ENCODE measurements at places on chromosomes 6 and 20.

DNA sequence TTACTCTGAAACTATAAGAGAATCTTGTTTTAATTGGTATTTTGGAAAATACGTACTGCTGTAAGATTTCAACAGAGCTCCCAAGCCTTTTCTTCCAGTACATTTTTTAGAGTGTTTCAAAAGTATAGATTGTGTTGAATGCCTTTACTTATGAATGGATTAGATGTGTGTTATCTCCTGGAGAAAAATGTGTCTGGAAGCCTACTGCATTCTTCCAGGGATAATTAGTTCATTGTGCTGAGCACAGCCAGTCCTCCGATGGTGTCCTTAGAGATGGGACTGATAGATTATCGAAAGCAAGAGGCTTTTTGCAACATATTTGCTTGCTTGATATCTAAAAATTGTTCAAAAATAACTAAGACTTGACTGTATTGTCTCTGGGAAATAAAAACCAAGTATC lies 114.2 kb downstream of the PLEKHG1 start:
- DNase-seq, result no peak

DNA sequence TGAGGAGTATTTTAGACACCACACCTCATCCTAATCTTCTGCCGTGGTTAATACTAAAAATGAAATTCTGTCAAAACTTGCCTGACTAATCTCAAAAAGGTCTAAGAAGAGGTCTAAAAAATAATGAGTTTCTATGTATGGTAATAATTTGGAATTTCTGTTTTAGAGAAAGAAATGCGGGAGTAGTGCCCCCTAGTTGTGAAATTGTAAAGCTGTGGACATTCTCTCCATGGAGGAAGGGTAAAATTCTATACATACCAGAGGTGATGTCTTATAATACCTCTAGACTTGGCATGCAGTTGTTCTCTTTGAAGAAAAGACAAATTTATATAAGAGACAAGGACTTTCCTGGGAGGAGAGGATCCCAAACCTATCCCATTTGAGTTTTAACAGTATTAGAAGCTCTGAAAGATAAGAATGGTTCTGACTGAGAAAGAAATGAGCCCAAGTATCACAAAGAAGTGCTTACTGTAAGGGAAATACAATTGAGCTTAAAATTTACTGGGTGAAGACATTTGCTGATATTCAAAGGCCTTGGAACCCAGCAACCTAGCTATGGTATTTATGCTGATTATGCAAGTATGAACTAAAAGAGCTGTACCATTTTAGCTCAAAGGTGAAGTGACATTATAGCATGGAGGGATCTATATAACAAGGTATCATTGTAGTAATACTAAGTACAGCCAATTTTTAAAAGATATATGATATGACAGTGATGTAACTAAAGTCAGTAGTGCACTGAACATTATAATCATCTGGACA lies 5.1 kb upstream of the EPHA7 start:
- DNase-seq, result no peak

DNA sequence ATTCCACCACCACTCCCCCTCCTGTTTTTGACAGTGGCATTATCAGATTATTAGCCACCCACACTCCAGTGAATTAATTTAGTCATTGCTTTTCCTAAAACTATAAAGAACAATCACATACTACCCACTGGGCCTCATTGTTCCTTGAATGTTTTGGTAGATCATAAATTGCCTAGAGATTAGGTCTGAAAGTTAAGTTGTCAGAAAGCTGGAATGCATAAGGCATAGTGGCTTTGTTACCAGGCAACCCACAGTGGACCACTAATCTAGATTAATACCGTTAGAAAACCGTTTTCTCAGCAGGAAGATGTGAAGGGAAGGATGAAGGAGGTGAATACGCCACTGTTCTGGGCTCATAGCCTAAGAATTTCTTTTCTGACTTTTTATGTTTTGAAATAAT lies 75.6 kb downstream of the SAMD3 start:
- no peak for DNase-seq

DNA sequence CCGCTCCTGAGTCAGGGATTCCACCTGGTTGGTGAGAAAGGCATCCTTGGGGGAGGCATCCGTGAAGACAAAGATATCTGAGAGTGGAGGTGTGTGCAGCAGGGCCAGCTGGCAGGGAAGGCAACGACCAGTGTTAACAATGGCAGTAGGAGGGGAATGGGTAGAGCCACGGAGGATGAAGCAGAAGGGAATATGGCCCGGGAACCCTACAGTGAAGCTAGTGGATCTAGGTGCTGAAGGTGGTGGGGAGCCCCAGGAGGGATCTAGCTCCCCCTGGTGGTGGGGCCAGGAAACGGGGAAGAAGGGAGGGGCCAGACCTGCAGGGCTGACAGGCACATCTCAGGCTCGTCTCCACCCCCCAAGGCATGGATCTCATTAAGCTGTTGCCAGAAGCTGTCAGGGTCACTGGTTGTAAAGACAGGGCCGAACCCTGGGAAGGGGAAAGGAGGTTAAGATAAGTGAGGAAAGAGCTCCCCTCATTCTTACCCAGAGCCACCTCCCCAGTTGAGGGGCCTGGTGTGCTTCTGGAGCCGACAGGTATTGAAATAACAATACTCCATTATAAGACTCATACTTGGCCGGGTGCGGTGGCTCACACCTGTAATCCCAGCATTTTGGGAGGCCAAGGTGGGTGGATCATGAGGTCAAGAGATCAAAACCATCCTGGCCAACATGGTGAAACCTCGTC lies 7.3 kb downstream of the VWA7 start:
- peak; percentile 62 for DNase-seq

DNA sequence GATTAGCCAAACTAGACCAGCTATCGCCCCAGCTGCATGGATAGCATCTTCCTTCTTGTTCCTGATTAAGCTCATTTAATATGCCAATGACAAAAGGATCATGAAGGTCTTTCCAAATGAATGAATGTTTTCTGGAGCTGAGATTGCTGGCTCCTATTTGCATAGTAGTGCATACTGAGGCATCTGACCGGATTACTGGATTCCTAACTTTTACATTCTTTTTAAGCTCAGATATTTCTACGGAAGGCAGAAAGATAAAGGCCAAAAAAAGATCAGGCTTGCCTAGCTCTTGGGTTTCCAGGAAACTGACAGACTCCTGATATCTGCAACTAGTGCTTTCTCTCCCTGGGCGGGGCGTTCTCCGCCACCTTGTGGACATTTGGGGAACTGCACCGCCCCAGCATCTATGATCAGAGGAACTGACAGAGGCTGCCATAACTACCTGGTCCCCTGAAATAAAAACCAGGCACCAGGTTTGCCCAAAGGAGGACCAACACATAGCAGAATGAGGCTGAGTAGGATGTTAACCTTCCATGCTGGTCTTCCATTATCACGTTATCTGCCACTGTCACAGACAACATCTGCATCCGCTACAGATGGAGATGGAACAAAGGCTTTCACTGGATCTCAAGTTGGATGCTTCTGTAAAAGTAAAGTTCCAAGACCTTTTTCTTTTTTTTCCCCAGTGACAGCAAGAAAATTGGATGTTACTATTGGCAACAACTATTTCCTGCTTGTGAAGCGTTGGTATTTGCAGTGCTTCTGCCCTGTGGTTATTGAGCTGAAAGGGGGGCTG lies 33.2 kb downstream of the NT5E start:
- DNase-seq, result peak; percentile 64

DNA sequence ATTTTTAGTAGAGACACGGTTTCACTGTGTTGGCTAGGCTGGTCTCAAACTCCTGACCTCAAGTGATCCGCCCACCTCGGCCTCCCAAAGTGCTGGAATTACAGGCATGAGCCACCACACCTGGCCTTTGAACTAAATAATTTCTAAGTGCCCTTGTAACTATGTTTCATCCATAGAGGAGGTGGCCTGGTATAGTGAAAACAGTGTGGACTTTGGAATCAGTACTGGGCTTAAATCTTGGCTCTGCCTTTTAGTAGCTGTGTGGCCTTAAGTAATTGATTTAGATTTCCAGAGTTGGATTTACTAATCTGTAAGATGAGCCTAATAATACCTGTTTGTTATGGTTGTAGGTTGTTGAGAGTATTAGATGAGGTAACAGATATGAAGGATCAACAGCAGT lies 14.2 kb upstream of the TGM3 start:
- no peak for DNase-seq

GRCh38 chr6:20709451-20709850 lies 175.2 kb downstream of the CDKAL1 start:
- no peak for DNase-seq

Data from activated T-helper 1 cell treated with anti-CD3 and anti-CD28 coated beads, Interleukin-2, amount 50 U/mL, for 16 hours (primary cell).